Effector CD4-positive, alpha-beta T cell (primary cell): ENCODE measurements at places on chromosomes 7 and 10.
A peak's percentile ranks its signal among the peaks of the same experiment; 100 is the strongest.

GRCh38 chr10:6995341-6995740, 415.3 kb upstream of the PRKCQ start:
- no peak for DNase-seq

DNA sequence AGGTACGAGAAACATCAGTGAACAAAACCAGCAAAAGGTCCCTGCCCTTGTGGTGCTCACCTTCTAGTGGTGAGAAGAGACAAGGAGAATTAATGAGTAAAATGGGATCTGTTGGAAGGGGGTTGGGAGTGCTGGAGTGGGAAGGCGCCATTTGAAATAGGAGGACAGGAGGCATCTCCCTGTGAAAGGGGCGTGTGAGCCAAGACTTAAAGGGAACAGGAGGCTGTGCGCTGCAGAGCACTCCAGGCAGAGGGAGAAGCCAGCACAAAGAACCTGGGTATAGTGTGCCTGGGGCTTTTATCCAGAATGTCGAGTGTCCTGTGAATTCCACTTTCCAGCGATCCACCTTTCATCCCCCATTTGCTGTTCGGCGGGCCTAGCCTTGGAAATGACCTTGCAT, 497.9 kb upstream of the GALNT17 start:
- DNase-seq: no peak

- no peak for DNase-seq
Observed at GRCh38 chr7:49790209-49790608, 16.8 kb downstream of the VWC2 start.

- DNase-seq: no peak
Observed at GRCh38 chr7:210401-210925, 18.1 kb downstream of the FAM20C start.

- peak; percentile 21 for DNase-seq
Observed at GRCh38 chr7:28296571-28297483, 115.5 kb upstream of the CREB5 start.

DNA sequence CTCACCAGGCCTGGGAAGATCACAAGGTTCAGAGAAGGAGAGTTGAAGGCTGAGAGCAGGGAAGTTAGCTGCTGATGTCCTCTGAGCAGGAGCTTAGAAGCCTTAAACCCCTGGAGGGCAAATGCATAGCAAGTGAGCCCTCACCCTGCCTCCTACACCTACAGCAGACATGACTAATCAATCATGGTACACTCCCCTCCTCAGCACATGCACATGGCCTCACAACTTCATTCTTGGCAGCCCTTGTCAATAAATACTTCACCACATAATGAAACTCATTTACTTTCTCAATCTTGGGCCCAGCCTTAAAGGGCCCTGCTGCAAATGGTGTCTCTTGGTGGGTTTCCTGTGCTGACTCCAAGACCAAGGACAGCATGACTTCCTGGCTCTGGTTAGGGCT, 12.9 kb downstream of the MMRN2 start:
- DNase-seq: no peak

- no peak for DNase-seq
Observed at GRCh38 chr7:27168265-27168947, 3.1 kb upstream of the HOXA9 start.
